Foreskin keratinocyte (primary cell): ENCODE measurements at places on chromosomes 12 and 14.

- no peak for DNase-seq
These were observed 8.5 kb upstream of the OR4Q2 start for GRCh38 chr14:19993438-19993837.

DNA sequence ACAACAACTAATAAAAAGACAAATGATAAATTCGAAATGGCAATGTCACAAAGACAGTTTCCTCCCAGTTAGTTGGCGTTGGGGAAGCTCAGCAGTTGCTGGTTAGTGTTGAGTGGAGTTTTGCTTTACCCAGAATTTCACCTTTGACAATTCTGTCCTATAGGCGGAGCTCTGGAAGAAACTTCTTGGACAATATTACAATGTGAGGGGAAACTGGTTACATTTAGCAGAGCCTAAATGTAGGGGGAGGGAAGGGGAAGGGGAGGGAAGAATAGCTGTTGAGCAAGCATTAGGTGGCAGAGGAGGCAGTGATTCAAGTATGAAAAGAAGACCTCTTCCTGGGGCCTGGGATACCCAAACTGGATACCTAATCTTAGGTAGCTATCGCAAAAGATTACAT is 51.4 kb downstream of the BDKRB1 start:
- no peak for DNase-seq

GRCh38 chr12:11877869-11878780 is 192.6 kb upstream of the BCL2L14 start:
- peak; percentile 81 for DNase-seq

GRCh38 chr14:35932659-35933159 is 106.6 kb downstream of the BRMS1L start:
- no peak for DNase-seq

- no peak for DNase-seq
These were observed 84.7 kb downstream of the ACSS3 start for GRCh38 chr12:81162391-81163136.

DNA sequence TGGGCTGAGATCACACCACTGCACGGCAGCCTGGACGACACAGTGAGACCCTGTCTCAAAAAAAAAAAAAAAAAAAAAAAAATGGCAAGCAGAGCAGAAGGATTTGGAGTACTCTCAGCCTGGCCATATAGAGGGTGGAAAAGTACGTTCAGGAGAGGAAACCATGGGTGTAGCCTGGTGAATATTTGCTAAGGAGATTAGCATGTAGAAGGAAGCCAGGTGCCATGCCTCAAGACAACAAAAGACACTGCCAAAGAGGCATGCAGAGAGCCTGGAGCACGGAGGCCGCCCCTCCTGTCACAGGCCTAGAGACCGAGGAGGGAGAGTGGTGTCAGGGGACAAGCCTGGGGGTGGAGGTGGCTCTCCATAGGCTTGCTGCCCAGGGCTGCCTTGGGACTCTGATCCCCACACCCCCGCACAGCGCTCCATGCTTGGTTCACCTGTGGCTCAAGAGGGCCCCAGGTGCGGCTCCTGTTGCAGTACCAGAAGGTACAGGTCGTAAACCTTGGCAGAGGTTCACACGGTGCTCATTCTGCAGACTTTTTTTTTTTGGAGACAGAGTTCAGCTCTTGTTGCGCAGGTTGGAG is 27.9 kb upstream of the DEGS2 start:
- DNase-seq = no peak
